ENCODE measurements at places on chromosomes 2 and 18. TPM values are rescaled to one million over a fixed set of nuclear protein-coding genes. Genes with fewer than 3 reads are reported as not detected.
A peak's percentile ranks its signal among the peaks of the same experiment; 100 is the strongest.

DNA sequence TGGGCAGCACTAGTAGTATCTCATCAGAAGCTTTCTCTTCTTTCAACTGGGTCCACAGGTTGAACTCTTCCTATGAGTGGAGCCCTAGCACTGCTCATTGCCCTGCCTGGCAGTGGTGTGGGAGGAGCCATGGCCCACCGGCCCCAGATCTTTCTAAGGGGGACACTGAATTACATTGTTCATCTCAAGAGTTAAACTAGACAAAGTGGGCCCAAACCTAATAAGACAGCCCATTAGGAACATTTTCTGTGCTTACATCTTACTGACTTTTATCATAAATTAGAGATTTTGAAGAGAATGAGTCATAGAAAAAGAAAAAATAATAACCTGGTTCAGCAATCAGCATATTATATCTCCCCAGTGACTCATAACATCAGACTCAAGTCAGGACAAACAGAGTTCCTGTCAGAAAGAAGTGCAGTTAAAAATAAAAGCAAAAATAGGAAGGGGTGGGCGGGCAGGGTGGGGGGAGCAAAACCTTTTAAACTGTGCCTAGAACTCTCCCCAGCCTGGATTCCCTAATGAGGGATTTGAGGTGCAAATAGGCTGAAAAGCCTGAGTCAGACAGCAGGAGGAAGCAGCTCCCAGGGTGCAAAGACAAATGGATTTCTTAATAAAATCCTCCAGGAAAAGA lies 161.6 kb upstream of the TRIB2 start:
- peak; percentile 62 for DNase-seq

GRCh38 chr18:2692508-2692907 lies 37.0 kb downstream of the SMCHD1 start:
- DNase-seq, result peak; percentile 7

DNA sequence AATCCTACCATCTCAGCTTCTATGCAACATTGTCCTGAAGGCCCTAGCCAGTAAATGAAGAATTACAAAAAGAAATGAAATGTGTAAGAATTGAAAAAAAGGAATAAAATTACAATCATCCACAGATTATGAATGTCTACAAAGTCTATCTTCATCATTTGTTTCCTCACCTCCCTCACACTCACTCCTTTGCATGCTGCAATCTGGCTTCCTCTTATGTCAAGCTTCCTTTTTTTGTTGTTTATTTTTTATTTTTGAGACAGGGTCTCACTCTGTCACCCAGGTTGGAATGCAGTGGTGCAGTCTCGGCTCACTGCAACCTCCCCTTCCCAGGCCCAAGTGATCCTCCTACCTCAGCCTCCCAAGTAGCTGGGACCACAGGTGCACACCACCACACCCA lies 129.0 kb downstream of the CABYR start:
- no peak for DNase-seq

GRCh38 chr2:38167968-38168350 lies 92.0 kb upstream of the CYP1B1 start:
- DNase-seq, result no peak

DNA sequence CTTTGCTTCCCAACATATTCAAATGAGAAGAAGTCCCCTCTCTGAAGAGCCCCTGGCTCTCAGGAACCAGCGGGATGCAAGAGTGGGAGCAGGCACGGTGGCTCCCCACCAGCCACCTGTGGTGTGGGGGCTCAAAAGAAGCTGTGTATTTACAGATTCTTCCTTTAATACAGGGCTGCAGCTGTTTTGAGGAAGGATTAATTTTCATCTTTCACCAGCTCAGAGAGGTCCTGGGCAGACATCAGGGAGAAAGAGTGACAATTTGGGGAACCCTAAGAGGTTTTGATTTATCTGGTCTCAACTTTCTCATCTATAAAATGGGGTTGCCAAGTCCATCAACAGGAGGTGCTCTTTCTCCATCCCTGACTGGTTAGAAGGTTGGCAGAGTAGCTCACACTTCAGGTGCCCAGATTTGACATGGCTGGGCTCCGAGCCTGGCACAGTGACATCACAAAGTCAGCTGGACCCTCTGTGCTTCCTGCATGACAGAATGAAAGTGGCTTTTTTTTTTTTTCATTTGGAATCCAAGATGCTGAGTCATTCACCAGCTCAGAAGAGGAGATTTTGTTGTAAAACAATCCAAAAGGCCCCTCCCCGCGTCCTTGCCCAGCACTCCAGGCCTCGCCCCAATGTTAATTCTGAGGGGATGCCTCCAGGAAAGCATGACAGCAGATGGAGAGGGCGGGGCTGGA lies 15.5 kb upstream of the SIX2 start:
- peak; percentile 76 for DNase-seq

DNA sequence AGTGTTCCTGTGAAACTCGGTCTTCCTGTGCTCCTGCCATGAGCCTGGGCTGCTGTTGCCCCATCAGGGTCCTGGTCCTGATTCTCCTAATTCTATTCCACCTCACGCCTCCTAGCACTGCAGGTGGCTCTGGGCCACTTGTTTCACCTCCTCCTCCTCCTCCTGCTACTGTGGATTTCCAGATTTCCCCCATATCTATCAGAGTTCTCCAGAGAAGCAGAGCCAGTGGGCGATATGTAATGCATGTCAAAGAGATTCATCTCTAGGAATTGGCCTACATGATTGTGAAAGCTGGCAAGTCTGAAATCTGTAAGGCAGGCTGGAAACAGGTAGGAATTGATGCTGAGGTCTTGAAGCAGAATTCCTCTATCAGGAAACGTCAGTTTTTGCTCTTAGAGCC lies 45.3 kb downstream of the CHRNA1 start:
- DNase-seq, result no peak

GRCh38 chr2:171432969-171433762 lies 624 bp downstream of the METTL8 start:
- peak; percentile 91 for DNase-seq

DNA sequence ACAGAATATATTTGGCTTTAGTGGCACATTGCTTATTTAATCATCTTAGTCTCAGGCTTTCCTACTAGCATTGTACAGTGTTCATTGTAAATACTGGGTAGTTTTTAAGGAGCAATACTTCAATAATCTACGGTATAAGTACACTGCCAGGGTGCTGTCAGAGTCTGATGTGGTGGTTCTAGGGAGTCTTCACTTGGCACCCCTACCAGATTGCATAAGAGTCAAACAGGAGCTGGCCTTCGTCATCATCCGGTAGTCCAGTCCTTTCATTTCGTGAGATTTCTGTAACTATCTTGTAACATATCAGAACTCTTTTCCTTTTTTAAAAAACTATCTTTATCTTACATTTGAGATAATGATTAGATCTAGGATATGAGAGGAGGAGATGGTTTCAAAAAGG lies 91.1 kb downstream of the ZNF532 start:
- DNase-seq, result no peak

- no peak for DNase-seq
Measured at GRCh38 chr2:26709323-26710110, 17.0 kb downstream of the KCNK3 start.

DNA sequence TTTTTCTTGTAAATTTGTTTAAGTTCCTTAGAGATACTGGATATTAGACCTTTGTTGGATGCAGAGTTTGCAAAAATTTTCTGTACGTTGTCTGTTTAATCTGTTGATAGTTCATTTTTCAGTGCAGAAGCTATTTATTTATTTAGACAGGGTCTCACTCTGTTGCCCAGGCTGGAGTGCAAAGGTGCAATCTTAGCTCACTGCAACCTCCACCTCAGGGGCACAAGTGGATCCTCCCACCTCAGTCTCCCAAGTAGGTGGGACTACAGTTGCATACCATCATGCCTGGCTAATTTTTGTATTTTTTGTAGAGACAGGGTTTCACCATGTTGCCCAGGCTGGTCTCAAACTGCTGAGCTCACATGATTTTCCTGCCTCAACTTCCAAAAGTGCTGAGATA lies 568.2 kb upstream of the REG3G start:
- DNase-seq, result no peak

DNA sequence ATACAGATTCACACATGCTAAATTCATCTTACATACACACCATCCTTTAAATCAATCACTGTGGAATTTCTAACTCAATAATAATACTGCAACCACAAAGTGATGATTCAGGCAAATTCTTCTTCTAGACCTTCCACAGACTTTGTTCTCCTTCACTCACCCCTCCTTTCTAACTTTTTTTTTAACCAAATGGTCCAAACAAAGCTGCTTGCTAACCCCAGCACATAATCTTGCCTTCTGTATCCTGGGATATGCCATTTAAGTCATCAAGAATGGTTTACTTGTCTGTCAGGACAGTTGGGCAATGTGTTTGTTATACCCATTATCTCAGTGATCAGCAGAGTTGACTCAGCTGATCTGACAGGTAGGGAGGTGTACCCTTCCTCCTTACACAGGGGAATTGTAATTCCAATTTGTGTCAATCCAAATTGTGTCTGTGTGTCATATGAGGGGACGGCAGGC lies 10.0 kb downstream of the SLC40A1 start:
- DNase-seq, result peak; percentile 75

DNA sequence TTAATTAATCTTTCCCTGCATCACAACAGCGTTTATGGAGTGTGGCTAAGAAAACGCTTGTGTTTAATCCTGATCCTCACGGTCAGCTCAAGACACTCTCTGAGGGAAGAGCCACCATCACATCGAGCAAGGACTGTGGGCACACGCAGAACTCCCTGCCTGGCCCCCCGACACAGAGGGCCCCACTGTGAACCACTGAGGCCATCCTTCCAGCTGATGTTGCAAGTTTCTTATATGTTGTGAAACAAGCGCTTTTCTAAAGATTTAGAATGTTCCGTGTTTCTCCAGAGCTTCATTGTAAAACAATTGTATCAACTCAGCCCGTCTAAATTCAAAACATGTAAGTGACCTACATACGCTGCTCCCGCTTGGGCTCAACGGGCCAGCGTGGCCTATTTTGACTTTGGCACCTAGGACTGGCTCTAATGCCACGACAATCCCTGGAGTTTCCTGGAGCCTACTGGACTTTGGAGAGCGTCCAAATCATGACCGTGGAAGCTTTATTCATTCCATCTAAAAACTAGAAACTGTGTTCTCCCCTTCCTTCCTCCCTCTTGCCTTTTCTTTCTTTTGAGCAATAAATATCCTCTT lies 34.9 kb downstream of the SERPINE2 start:
- no peak for DNase-seq

DNA sequence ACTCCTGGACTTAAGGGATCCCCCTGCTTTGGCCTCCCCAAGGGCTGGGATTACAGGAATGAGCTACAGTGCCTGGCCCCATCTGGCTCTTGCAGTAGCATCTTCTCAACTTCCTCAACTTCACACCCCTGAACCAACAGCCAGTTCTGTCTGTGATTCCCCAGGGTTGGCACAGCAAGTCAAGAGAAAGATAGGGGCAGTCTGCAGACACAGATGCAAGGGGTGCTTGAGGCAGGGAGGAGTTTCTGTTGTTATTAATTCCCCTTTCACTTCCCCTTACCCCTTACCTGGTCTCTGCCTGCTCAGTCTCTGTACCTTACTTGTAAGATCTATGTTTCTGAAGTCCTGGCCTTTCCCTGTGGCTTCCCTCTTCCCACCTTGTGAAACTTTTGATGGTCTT lies 54.1 kb upstream of the MEX3C start:
- no peak for DNase-seq

DNA sequence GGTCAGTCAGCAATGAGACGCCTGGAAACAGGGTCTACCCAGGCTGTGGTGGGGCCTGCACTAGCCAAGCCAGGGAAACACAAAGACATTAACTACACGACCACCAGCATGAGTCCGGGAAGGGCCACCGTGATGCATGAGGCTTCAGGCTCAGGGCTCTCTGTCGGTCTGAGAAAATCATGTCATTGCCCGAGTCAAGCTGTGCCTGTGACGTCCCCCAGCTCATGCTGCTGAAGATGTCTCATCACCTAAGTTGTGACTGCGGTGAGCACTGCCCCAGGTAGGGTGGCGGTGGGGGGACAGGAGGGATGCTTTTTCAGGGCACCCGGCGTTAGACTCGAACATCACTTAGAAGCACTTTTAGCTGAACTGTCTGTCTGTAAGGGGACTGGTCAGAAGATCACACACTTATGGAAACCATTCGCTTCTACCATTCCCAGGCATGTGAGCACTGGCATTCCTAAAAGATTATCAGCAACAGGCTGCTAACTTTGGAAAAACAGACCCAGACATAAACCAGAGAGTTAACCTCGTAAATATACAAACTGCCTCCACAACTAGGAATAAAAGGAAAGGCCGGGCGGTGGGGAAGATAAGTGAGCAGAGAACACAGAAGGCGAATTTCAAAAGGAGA lies 234.5 kb downstream of the HDAC4 start:
- no peak for DNase-seq

DNA sequence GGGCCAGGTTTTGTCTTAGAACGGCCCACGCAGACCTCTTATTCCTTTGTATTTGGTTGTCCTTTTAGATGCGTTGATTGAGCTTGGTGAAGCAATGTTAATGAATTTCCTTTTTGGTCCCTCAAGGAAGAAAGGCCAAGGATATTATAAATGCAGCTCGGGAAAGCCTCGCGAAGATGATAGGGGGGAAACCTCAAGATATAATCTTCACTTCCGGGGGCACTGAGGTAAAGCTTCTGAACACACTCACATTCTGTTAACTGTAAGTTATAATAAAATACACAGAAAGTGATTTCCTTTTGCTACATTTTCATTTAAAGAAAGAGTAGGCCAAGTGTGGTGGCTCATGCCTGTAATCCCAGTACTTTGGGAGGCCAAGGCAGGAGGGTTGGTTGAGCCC lies 7.1 kb downstream of the SCLY start:
- no peak for DNase-seq

DNA sequence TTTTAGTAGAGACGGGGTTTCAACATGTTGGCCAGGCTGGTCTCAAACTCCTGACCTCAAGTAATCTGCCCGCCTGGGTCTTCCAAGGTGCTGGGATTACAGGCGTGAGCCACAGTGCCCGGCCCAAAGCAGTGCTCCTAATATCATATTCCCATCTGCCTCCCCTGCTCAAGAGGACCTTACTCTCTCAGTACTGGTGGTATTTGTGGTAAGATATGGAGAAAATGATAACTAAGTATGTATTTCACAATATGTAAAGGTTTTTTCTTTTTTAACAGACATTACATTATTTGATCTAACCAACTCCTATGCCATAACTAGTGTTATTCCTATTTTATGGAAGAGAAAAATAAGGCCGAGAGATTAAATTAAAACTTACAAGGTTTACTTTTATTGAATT lies 201.0 kb downstream of the CAMKMT start:
- DNase-seq, result no peak

DNA sequence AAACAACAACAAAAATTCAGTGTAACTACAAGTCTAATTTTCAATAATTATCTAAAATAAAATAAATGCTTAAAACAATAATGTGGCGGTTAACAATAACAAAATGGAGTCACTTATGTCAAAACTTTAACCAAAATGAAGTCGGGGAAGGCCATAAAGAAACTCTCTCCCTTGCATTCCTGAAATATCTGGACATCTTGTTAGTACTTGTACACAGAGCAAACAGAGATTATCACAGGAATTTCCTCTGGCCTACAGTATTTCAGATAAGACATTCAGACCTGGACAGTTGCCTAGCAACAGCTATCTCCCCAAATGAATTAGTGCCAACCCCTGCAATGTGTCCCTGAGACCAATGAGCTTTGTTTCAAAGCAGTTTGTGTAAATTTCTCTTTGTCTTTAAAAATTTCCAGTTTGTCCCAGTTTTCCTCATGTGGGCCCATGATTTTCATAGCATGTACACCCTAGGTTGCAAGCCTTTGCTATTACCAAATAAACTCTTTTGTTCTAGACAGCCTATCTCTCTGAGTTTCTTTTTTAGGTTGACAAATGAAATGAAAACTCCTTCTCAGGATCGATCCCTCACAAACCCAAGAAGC lies 68.6 kb downstream of the EXOC6B start:
- peak; percentile 92 for DNase-seq

Gene R3HDM1
- 18.6 TPM for polyA plus RNA-seq

Gene UNC80
- 0.01 TPM for polyA plus RNA-seq

Gene CHAC2
- 11.1 TPM for polyA plus RNA-seq

Gene ERCC3
- polyA plus RNA-seq, result 30.7 TPM

Gene DTNA
- polyA plus RNA-seq, result 0.19 TPM

Gene VWA3B
- polyA plus RNA-seq, result 0.06 TPM

Gene ODC1
- 171 TPM for polyA plus RNA-seq

Gene INPP1
- 10.8 TPM for polyA plus RNA-seq

All from foreskin keratinocyte (primary cell).